ENCODE measurements at places on chromosomes 2 and 18.

- DNase-seq: peak; percentile 36
Observed at GRCh38 chr2:186780701-186781316, 68.2 kb downstream of the ZSWIM2 start.

DNA sequence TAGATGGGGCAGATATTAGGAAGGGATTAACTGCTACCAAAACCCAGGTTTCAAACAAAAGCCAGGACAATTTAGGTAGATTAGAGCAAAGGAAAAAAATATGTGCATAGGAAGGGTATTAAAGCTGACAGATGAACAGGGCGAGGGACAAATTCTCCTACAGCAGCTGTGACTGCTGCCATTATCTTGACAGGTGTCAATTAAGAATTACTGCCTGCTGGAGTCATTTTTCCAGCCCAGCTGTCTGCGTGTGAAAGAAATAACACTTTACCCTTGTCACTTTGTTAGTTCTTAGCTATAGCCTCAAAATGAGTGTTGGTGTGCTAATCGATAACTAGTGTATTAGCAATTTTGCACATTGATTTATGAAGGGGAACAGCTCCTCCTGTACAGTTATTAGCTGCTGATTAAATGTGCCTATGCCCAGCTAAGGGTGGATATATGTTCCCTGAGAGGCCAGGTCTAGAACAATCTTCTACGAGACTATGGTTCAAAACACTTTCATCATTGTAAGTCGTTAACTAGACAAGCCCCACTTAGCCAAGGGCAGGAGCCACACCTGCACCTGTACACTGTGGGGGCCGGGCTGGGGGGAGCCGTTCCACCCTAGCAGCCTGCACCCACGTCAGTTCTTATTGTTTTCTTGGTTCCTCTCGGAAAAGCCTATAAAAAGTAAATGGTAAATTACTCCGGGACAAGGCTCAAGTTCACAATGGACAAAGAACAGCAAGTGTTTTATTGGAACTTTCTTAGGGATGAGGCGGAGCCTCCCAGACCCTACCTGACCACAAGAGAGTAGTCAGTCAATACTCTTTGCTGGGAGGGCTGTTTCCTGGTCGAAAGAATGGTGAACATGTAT lies 7.7 kb downstream of the TSHZ1 start:
- no peak for DNase-seq

DNA sequence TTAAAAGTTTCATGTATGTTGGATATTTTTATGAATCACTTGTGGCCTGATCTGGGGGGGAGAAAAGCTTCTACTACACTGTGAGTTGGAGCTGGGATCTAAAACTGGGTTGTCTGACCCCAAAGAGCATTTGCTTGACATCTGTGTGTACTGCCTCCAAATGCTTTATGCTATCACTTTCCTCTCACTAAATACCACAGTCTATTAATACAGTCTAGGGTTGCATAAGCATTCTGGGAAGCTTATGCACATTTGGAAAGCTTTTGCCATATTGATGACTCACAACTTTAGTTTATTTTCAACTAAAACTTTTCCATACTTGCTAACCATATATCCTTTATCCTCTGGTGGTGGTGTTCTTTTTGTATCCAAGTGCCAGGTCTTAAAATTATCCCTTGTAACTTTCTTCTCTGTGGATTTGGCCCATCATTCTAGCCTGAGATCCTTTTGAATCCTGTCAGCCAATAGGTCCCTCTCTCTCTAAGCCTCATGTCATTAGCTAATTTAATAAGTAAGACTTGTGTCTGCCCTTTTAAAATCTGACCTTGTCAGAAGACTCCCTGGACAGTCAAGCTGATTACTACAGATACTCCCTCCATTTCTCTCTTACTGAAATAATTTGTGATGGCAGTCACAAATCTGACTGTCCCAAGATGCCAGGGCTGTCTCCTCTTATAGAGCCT lies 72.7 kb downstream of the NXPH2 start:
- DNase-seq: no peak

- DNase-seq: no peak
Observed at GRCh38 chr2:223460209-223460608, 142.0 kb downstream of the SCG2 start.

- DNase-seq: no peak
Observed at GRCh38 chr2:37625796-37626571, 45.5 kb downstream of the CDC42EP3 start.

GRCh38 chr2:223618172-223619035 lies 16.2 kb upstream of the SCG2 start:
- no peak for DNase-seq

All from trophoblast cell (in vitro differentiated cells and primary cell).